ENCODE measurements at places on chromosomes 2 and 18.
A peak's percentile ranks its signal among the peaks of the same experiment; 100 is the strongest.

GRCh38 chr18:13043066-13043465 lies 51.9 kb downstream of the CEP192 start:
- no peak for DNase-seq

DNA sequence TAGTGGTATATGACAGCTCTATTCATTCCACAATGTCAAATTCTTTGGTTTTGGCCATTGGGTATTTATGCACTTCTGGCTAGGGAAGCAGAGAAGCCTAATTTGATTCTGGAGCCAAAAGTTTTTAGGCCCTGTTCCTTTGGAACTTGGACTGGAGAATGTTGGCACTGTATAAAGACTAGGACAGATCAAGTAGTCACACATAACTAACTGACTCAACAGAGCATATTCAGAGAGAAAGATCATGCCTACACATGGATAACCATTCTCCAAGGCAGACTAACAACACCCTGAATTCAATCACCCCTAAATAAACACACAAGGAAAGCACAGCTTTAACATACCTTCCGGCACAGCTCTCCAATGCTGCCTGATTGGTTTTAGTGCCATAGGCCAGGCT lies 62.9 kb downstream of the ARHGAP15 start:
- no peak for DNase-seq

- DNase-seq: peak; percentile 15
These were observed at the start of gene KCNG2 for GRCh38 chr18:79797518-79798345. Gene KCNG2 (plus strand): TSS chr18:79797938. CDS start chr18:79863668, 65,730 bp downstream.

- DNase-seq: no peak
These were observed 10.8 kb upstream of the SDC1 start for GRCh38 chr2:20235655-20236305.

DNA sequence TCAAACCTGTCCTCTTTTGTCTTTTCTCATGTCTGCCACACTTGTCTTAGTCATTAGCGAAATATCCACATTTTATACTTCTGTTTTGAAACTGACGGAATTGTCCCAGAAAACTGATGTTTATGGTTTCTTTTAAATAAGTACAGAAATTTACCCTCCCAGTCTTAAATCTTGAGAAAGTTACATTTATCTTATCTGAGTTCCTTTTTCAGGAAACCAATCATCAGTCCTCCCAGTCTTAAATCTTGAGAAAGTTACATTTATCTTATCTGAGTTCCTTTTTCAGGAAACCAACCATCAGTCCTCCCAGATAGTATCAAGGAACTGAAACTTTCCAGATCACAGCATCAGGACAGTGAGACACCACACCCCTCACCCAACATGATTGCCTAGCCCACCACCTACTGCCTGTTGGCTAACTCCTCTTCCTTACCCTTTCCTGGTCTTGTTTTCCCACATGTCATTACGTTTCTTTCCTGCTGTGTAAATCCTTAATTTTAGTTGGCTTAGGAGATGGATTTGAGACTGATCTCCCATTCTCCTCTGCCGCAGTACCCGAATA lies 247.7 kb downstream of the PTPRM start:
- no peak for DNase-seq

GRCh38 chr18:21179590-21180220 lies 62.3 kb upstream of the GREB1L start:
- peak; percentile 20 for DNase-seq

GRCh38 chr2:158529379-158530259 lies 72.9 kb downstream of the PKP4 start:
- DNase-seq: no peak

GRCh38 chr2:158297606-158298005 lies 158.9 kb downstream of the CCDC148 start:
- DNase-seq: no peak

- DNase-seq: no peak
These were observed 110.3 kb downstream of the LAMA3 start for GRCh38 chr18:23799540-23799939.

DNA sequence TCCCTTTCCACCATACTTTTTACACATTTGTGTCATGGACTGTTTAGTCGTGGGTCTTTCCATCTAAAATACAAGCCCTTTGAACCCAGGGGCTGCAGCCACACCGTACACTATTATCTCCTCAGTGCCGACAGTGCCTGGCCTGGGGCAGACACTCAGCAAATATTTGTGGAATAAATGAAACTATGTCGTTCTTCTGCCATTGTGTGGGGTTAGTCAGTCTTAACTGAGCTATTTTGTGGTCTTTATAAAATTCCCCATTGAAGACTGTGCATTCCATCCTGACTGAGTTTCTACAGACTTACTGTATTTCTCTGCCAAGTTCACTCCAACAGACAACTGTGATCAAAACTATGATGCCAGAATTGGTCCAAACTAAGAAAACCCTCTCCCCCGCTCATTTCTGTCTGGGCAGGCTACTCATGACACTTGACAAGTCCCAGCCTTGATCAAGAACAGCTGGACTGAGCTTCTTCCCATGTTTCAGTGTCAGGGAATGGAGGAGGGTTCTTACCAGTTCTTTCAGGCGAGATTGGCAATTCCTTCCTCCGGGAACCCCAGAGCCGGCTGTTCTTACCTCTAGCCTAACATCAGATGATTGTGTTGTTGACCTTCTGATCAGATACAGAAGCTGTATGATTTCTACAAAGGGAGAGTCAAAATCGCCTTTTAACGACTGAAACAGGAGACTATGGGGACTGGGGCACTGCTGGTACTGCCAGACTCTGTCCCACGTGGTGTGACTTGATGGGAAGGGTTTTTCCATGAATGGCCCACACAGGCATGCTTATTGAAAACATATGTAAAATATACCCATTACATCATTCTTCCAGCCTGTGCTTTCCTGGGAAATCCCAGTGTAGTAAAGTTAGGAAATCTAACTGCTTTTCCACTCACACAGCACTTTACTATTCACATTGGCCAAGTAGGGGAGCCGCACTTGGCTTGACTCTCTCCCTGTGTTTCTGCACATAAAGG lies 77.4 kb upstream of the NPAS2 start:
- no peak for DNase-seq

Data from stimulated activated CD4-positive, alpha-beta T cell treated with anti-CD3 and anti-CD28 coated beads, Interleukin-4, amount 100 ng/mL, for 1 hour (primary cell).